ENCODE measurements at places on chromosomes 5 and 9. TPM values are rescaled to one million over a fixed set of nuclear protein-coding genes. Genes with fewer than 3 reads are reported as not detected.

The EGFL7 gene
- total RNA-seq: 15.6 TPM

The RAB3C gene
- total RNA-seq: under 0.01 TPM

The VPS13A gene
- 23.2 TPM for total RNA-seq

The ANKH gene
- total RNA-seq: 10.4 TPM
